ENCODE measurements at places on chromosomes 4 and X. TPM values are rescaled to one million over a fixed set of nuclear protein-coding genes. Genes with fewer than 3 reads are reported as not detected.

- DNase-seq = peak; percentile 21
Observed at GRCh38 chr4:113116414-113117357, 67.2 kb downstream of the ANK2 start.

Gene UGT2B11
- not detected for total RNA-seq

- peak; percentile 30 for DNase-seq
Observed at GRCh38 chrX:100994352-100995281, 25.1 kb downstream of the ARL13A start.

Gene ZDHHC15
- total RNA-seq = 0.17 TPM

GRCh38 chrX:130716781-130717413 lies 186.1 kb downstream of the ENOX2 start:
- DNase-seq = peak; percentile 42

DNA sequence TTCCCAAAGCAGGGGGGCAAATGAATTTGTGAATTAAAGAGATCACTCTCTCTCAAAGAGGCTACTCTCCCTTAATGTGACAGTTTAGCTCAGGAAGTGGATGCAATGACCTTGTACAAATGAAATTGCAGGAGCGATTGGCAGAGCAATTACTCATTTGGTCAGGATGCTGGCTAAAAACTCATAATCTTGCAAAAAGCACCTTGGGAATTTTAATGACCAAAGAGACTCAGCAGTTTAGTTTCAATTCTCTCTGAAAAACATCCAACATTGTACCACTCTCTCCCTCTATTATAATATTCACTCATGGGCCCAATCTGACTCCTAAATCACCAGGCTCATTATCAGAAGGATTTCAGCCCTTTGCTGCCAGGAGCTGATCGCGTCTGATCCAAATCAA lies 26.1 kb downstream of the PDGFC start:
- no peak for DNase-seq

- DNase-seq = no peak
Observed at GRCh38 chr4:56052481-56052880, 103.7 kb downstream of the CEP135 start.

GRCh38 chr4:87758270-87758669 lies 41.1 kb upstream of the IBSP start:
- DNase-seq = no peak

Gene CRMP1
- total RNA-seq = 0.33 TPM

GRCh38 chrX:21885568-21885967 lies 29.8 kb downstream of the YY2 start:
- DNase-seq = peak; percentile 69

DNA sequence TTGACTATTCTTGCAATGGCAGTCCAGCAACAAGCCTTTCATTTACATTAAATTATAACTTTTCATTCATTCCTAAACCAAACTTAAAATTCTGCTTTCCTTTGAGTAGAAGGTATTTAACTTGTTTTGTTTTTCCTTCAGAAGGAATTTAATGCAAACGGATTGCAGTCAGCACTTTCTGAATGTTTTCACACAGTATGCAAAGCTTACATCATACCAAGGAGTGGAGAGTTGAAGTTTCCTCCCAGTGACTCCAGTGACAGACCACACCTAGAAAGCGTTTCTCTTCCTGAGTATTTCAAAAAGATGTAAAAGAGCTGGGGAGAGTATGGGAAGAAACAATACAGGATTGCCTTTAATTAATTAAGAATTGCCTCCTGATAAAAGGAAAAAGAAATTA lies 8.1 kb downstream of the EPGN start:
- DNase-seq = peak; percentile 64

GRCh38 chrX:130714135-130714534 lies 188.9 kb downstream of the ENOX2 start:
- no peak for DNase-seq

DNA sequence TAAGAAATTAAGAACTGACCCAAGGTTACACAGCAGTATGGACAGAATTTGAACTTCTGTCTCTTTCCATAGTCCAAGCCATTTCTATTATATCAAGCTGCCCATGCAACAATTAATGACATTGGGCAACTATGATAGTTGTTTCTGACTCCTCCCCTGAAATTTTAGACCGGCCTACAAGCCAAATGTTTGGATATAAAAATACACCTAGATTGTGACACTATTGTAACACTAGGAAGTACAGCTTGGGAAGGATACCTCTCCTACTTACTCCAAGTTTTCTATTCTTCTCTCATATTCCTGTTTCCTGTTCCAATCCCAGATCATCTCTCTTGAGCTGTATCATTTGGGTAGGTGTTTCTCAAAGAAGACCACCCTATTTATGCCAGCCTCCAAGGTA lies 43.5 kb downstream of the RCHY1 start:
- no peak for DNase-seq

Gene HDX
- total RNA-seq = 3.1 TPM

- DNase-seq = peak; percentile 78
Observed at GRCh38 chrX:130079824-130080406, 30.4 kb downstream of the ELF4 start.

Gene RAB41
- total RNA-seq = not detected

GRCh38 chrX:45667666-45668065 lies 467.0 kb upstream of the DIPK2B start:
- DNase-seq = peak; percentile 40

- peak; percentile 36 for DNase-seq
Observed at GRCh38 chr4:38449506-38450174, 214.4 kb upstream of the KLF3 start.

DNA sequence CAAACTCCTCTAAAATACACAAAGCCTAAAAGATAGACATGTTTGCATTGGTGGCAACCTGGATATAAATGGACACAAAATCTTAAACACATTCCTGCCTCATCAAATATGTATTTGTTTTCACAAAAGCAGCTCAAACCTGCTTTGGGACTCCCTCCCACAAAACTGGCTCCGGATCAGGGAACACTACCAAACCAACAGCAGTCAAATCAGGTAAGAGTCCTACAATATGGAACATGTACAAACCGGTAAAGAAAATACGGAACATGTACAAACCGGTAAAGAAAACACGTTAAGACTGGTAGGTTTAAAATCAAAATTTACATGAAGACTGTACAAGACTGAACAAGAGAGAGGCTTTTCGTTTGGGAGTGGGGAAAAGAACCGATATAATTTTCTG lies 4.3 kb downstream of the AMTN start:
- no peak for DNase-seq

Gene C4orf50
- total RNA-seq = not detected

DNA sequence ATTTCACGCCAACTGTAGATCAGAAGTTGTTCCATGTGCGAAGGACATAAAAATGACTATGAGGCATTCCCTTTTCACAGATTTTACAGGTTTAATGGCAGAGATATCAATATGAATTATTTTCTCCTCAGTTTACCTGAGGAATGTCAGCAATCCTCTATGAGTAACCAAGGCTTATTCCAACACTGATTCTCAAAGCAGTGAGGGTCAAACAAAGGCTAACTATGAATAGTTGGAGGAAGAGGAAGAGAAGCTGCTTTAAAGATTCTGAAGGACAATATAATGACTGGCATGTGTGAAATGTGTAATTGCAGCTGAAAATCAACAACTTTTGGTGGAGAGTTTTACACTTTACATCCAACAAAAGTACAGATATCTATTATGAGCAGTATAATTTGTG lies 29.1 kb downstream of the NAF1 start:
- DNase-seq = no peak

Gene SPIN2A
- 0.50 TPM for total RNA-seq

Gene PNMA6A
- 3.3 TPM for total RNA-seq

DNA sequence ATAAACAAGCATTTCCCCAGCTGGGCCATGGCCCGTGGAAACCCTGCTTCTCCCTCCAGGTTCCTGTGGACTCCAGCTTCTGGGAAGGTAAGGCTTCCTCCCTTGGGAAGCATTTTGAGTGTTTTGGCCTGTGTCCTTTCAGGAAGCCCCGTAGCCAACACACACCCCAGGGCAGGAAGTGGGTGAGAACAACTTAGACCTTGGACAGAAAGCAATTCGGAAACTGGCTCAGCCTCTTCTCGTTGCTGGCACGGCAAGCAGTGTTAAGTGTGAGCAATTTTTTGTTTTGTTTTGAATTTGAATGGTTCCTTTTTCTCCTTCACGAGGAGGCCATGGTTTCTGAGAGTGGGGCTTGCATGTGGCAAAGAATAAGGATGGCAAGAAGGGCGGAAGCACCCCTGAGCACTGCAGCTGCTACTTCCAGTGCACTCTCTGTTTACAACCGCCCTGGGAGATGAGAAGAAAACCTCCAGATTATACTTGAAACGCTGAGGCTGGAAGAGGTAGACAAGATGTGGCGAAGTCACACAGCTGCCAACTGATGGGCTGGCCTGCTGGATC lies 14.1 kb upstream of the CYTL1 start:
- DNase-seq = peak; percentile 41

DNA sequence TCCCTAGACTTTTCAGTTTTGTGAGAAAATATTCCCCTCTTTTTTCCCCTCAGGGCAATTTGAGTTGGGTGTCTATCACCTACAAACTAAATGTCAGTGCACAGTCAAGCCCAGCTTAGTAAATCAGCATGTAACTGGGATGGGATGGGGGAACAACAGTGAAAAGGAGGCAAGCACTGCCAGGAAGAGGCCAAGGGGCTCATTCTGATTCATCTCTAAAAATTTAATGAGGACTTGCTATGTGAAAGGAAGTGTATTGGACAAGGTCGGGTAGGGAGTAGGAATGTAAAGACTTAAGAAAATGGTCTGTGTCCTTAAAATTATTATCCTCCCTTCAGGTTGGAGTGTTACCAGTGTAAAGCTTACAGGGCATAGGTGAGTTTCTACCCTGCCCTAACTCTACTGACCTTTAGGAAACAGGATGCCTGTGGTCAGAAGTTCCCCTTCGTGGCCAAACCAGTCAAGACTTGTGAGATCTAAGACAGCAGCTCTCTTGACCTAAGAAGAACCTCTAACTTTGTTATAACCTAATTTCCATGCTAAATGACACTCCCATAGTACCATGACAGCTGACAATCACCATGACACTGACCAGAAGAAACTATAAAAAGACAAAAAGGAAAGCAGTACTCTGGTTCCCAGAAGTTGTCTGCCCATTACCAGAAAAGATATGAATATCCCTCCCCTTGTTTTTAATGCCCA lies 194.4 kb upstream of the LDB2 start:
- DNase-seq = no peak

Gene PRSS12
- 59.9 TPM for total RNA-seq

Gene FHIP1A
- total RNA-seq = under 0.01 TPM

Gene NEUROG2
- total RNA-seq = not detected

- no peak for DNase-seq
Observed at GRCh38 chr4:8513931-8514330, 66.3 kb upstream of the GPR78 start.

Gene CORIN
- under 0.01 TPM for total RNA-seq

GRCh38 chrX:129836827-129837226 lies 6.9 kb downstream of the ZDHHC9 start:
- DNase-seq = no peak

GRCh38 chrX:19443869-19444526 lies 71.3 kb downstream of the MAP3K15 start:
- no peak for DNase-seq

DNA sequence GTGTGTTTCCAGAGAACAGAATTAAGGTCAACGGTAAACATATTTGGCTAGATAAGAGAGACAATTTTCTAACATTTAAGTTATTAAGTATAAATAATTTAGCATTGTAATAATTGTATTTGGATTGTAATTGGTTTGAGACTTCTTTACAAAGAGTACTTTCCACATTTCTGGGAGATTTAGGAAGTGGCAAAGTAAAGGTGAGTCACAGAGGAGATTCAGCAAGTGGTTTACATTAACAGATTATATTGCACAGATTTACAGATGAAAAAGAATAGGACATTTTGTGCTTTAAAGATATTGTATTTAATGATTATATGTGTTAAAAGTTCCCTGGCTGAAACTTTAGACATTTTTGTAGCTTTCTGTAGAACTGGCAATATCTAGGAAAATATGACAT lies 584.4 kb upstream of the AADAT start:
- DNase-seq = peak; percentile 20

Gene RNF150
- total RNA-seq = 0.51 TPM

GRCh38 chr4:48777739-48778138 lies 2.3 kb downstream of the FRYL start:
- no peak for DNase-seq

DNA sequence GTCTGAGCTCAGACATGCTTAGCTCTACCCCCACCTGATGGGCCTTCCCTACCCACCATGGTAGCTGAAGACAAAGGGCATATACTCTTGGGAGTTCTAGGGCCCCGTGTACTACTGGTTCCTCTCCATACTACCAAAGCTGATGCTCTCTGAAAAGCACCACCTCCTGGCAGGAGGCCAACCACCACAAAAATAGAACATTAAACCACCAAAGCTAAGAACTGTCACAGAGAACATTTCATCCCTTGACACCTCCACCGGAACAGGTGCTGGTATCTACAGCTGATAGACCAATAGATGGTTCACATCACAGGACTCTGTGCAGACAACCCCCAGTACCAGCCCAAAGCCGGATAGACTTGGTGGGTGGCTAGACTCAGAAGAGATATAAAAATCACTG lies 13.4 kb downstream of the EDA2R start:
- no peak for DNase-seq

DNA sequence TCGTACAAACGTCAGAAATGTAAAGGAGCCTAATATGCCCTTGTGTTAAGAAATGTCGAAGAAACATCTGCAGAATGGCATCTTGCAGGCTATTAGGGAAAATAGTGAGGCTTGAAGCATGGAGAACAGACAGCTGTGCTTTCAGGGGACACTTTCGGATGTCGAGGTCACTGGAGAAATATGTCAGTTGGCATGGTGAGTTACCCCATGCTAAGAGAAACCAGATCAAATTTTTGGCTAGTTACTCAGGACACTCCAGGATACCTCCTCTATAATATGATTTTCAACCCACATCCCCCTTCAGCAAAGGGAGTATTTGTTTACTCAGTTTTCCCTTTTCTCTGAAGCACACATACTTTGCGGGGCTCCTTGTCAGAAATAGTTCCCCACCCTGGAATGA lies 171.4 kb downstream of the GPC3 start:
- DNase-seq = peak; percentile 5

- no peak for DNase-seq
Observed at GRCh38 chr4:113741956-113742355, 19.6 kb downstream of the CAMK2D start.

DNA sequence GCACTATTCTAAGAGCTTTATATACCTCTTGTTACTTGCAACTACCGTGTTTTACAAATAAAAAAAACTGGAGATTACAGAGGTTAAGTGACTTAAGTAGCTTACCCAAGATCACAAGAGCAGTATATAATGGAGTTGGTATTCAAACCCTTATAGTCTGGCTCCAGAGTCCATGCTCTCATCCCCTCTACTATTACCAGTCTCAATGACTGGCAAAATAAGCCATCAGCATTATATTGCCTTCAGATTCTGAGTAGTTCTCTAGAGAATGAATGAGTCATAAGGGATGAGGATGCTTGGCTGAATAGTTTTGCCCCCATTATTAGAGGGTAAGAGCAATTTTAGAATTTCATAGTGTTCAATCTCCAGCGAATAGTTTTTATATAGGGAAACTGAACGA lies 170.1 kb upstream of the ATOH1 start:
- DNase-seq = peak; percentile 5

GRCh38 chr4:81806485-81806884 lies 334.8 kb upstream of the RASGEF1B start:
- no peak for DNase-seq

Gene CCDC120
- 0.51 TPM for total RNA-seq

GRCh38 chrX:134813697-134814096 lies 155.4 kb upstream of the PLAC1 start:
- DNase-seq = no peak

Measured in fibroblast of lung (primary cell).